Cardiac fibroblast (primary cell): ENCODE measurements at places on chromosomes 5 and 9.
A peak's percentile ranks its signal among the peaks of the same experiment; 100 is the strongest.

- no peak for DNase-seq
These were observed 32.2 kb downstream of the NDUFS6 start for GRCh38 chr5:1833264-1834021.

- DNase-seq, result peak; percentile 43
These were observed 1.2 kb downstream of the DIPK1B start for GRCh38 chr9:136713550-136713949.

DNA sequence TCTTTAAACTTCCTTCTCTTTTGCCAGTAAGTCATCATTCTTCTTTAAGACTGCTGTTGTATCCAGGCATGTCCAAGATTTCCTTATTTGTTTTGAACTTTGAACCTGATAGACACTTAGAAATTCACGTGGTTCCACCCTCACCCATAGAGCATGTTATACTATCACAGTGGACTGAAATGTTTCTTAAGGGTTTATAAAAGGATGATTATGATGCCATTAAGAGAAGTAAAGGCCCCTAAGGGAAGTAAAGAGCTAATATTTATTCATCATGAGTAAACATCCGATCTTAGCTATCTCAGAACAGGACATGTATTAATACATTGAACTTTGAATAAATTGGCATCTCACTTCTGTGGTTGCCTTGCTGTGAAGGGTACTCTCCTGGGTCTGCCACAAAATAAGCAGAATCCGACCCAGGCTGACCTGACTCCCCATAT is 49.8 kb downstream of the PRKACG start:
- no peak for DNase-seq

GRCh38 chr5:37840053-37841034 is 503 bp upstream of the GDNF start:
- peak; percentile 86 for DNase-seq

DNA sequence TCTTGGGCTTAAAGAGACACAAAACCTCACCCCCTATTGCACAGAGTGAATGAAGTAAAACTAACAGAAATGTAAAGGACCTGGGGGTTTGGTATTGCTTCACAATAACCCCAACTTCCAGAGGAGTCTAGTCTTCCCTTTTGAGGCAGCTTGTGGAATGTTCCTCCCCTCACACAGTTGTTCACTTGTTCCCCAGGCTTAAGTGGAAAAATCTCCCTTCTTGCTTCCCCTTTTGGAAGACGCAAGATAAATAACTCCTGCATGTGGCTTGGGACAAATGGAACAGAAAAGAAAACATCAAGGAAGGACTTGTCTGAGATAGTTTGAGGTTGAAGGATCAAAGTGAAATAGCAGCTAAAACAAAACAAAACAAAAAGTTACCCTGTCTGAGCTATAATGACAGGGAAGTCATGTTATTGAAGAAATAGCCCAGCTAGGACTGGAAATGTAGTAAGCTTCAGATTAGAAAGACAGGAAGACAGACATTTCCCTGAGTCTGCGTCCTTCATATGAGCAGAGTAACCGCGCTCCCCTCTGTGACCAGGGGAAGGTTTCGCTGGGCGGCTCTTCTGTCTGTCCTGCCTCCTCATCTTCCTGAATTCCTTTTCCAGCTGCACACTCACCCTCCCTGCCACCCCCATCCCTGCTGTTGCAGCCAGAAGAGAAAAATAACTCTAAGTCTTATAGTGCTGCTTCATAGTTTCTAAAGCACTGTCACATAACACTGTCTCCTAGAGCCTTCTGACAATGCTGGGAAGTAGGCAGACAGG is 8.8 kb downstream of the SPARC start:
- peak; percentile 67 for DNase-seq
